NCI-H187 (cell line): ENCODE measurements at places on chromosomes 16 and 17.
A peak's percentile ranks its signal among the peaks of the same experiment; 100 is the strongest.

DNA sequence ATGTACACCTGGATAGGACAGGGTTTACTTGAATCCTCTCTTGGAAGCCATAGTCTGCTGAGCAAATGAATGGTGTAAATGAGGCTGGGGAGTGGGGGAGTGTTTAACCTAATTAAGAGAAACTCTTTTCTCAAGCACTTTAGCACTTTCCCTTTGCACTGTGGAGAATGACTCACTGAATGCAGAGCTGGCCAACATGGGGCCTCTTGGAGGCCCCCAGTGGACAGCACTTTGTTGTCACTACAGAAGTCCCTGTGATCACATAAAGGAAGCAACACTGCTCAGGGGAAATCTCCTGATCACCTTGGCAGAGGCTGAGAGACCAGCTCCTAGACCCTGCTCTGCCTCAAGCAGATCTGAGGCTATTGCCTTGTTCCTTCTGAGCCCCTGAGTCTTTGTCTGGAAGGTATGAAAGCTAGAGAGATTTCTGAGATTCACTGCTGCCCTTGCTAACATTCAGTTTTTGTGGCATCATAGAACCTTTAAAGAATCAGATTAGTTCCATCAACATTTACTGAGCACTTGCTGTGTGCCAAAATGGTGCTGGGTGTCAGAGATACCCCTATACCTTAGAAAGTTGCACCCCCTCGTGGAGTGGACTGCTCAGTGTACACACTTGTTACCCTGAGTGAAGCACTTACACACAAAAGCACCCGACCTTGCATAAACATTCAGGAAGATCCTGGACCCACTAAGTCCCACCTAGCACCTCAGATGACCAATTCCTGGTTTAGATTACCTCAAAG lies 230.1 kb upstream of the CCL2 start:
- no peak for DNase-seq

GRCh38 chr17:72407336-72407909 lies 286.6 kb downstream of the SOX9 start:
- peak; percentile 18 for DNase-seq

DNA sequence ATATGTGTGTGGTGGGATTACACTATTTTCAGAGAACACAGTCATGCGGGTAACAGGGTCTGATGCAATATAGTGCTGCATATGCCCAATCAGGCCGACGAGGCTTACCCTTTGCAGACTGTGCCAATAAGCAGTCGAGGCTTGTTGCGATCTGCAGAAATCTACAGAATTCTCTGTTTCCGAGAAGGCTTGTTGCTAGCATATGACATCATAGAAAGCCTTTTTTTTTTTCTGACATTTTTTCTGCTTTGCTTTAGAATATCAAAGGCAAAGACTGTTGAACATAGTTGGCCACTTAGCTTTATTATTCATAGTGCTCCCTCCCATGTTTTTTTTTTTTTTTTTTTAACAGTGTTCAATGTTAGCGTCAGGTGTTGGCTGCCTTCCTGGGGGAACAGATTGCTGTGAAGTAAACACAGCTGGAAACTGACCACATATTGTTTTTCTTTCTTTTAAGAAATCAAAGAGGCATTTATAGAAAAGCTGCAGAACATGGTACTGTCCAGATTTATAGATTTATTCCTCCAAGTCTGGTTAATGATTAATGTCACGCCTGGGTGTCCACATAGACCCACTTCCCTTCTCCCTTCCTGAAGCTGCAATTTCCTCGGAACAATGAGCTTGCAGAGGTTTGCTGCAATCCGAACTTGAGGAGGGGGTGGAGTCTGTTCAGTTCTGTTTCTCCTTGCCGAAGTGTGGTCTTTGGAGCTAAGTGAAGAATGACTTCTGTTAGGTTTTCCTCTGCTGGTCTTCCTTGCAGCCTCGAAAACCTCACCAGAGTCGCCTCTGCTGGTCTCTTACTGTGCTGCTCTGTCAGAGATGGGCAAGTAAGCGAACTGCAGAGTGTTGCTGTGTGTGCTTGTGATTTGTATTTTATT lies 87.3 kb downstream of the MAP2K6 start:
- no peak for DNase-seq

DNA sequence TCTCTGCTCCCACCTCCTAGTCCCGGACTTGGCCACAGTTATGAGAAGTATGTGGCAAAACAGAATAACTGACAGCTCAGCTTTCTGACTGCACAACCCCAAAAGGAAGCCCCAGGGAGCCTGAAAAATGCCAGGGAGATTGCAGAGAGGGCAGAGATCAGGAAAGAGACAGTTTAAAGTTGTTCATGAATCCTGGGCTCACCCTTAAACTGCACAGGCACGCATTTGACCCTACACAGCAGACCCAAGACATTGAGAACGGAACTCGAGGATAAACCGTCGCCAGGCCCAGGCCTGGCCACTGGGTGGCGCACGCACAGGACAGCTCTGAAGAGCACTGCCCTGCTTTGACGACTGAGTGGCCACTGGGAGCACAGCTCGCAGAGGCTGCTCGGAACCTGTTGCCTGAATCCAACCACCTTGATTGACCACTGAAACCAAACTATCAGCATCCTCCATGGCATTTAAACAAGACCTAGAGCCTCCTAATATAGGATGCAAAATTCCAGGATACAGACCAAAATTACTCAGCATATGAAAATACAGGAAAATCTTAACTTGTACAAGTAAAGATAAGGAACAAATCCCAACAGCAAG lies 114.0 kb downstream of the C16orf95 start:
- no peak for DNase-seq

DNA sequence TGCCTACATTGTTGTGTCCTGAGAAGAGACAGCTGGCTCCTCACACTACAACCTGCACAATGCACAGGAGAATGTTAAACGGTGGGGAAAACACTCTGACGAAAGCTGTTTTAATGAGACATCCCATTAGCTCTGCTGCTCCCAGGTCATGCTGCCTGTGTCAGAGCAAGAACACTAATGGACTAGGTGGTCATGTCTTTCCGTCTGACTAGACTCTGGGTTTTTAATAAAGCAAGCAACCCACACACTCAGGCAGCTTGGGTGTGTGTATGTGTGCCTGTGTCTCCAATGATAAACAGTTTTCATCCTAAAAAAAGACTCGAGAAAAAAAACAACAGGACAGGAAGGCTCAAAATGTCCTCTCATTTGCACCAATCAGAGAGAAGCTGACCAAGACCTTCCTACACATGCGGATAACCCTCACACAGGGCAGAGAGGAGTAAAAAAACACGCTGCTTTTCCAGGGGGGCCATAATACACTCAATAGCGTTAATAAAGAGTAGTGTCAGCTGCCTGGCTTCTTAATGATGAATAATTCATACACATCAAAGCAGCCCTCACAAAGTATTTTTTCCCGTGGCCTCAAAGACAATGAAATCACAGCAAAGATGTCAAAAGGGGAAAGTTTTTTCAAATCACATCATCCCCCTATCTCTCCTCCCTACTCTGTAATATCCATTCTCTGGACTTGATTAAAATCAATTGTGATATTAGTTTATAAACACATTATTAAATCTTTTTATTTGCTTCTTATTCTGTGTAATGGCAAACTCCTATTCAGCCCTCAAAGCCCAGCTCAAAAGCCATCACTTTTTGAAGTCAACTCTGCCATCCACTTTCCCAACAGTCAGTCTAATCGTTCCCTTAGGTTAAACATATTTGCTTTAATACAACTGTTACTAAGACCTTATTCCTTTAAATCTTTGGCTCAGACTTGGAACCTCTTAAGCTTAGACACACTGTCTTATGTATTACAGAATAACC lies 244.2 kb upstream of the CDH11 start:
- no peak for DNase-seq

DNA sequence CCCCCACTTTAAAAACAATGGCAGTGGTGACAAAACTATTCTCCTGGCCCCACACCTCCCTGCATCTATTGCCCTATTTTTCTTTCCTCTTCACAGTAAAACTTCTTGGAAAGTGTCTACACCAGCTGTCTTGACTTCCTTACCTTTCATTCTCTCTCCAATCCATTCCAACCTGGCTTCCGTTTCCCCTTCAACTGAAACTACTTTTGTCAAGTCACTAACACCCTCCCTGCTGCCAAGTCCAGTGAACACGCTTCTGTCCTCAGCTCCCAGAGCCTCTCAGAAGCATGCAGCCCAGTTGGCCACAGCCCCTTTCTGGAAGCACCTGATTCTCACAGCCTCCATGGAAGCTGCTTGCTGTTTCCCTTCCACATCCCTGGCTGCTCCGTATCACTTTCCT lies 4.0 kb upstream of the SCN4A start:
- DNase-seq: no peak

- no peak for DNase-seq
These were observed 177.3 kb upstream of the RBL2 start for GRCh38 chr16:53257001-53257400.

GRCh38 chr16:10575506-10576130 lies 4.8 kb downstream of the EMP2 start:
- DNase-seq: no peak

GRCh38 chr16:3400446-3400778 lies 392 bp downstream of the ZSCAN32 start:
- no peak for DNase-seq

- DNase-seq: no peak
These were observed at the start of the genes GPS1 and RFNG for GRCh38 chr17:82051776-82052637. GPS1 (plus strand) TSS chr17:82051898; CDS start chr17:82051932, 34 bp downstream. RFNG (minus strand) TSS chr17:82051811; CDS start chr17:82051766, 45 bp downstream.

DNA sequence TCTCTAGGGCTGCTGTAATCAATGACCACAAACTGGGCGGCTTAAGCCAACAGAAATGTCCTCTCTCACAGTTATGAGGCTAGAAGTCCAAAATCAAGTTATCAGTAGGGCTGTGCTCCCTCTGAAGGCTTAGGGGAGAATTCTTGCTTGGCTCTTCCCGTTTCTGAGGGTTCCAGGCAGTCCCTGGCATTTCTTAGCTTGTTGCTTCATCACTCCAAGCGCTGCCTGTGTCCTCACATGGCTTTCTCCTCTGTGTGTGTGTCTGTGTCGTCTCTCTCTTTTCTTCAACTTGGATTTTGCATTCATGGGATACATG lies 13.7 kb upstream of the CDC42EP4 start:
- DNase-seq: no peak

DNA sequence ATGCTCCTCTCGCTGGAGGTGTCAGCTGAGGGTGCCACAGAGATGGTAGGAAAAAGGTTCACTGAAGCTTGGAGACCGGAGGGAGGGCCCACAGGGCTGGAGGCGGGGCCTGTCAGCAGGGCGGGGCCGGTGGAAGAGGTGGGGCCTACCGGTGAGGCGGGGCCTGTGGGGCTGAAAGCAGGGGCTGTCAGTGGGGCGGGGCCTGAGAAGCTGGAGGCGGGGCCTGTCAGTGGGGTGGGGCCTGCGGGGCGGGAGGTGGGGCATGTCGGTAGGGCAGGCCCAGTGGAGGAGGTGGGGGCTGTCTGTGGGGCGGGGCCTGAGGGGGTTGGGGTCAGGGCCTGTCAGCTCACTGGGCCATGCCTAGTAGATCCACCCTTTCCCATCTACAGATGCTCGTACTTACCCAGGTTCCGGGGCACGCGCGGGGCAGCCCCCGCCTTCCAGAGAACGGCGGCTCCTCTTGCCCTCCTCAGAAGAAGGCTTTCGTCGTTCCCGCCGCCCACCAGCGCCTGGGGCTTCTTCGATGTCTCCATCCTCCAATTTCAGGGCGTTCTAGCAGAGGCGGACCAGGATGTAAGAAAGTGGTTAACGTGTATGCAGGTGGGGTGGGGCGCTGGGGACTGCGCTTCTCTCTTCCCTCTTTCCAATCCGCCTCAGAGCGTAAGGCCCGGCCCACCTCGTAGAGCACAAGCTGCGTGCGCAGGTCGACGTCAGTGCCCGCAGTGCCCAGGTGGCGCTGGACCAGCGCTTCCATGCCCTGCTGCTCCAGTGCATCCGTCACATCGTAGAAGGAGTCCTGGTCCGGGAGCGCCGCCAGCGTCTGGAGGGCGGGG lies 9.8 kb downstream of the TMEM208 start:
- no peak for DNase-seq

GRCh38 chr16:87437911-87438610 lies 45.9 kb downstream of the MAP1LC3B start:
- DNase-seq: no peak

GRCh38 chr16:75010427-75010826 lies 11.6 kb downstream of the ZNRF1 start:
- no peak for DNase-seq

GRCh38 chr17:63447471-63448009 lies 1.4 kb upstream of the CYB561 start:
- DNase-seq: peak; percentile 41

GRCh38 chr16:57257455-57258070 lies 12.5 kb downstream of the ARL2BP start:
- DNase-seq: no peak

DNA sequence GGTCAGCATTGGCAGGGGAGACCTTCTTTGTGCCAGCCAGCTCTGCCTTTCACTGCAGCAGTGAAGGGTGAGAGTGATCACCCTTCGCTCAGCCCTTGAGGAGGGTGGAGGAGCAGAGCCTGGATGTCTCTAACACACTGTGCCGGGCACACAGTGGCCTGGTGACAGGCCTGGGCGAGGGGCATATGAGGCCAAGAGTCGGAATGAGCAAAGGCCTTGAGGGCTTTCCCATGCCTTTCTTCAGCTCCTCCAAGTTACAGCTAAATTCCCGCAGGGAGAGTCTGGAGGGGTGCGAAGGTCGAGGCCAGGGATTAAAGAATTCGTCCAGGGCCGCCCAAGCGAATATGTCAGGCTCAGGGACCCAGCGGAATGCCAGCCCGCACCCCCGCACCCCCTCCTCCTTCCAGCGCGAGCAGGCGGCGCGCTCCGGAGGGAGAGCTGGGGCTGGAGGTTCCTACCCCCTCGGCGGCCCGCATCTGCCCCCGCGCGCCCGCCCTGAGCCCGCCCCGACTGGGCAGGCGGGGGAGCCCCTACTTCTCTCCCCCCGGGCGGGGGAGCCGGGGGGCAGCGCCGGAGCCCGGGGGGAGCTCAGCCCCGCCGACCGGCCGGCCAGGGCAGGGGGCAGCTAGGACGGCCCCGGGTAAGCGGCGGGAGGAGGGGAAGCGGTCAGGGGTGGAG lies at the start of gene RASL10B:
RASL10B (plus strand) TSS at position 401 of the 678 bp plus-strand sequence. CDS start 3,546 bp downstream, outside the sequence.
- no peak for DNase-seq

GRCh38 chr17:74746922-74747321 lies 1.5 kb upstream of the NHERF1 start:
- DNase-seq: no peak
